ENCODE measurements at places on chromosomes 6 and 20. TPM values are rescaled to one million over a fixed set of nuclear protein-coding genes. Genes with fewer than 3 reads are reported as not detected.

Gene SLC52A3
- not detected for total RNA-seq

- no peak for DNase-seq
Measured at GRCh38 chr6:169839029-169839481, 87.6 kb downstream of the ERMARD start.

GRCh38 chr6:34990971-34991560 lies 102.0 kb downstream of the ANKS1A start:
- no peak for DNase-seq

DNA sequence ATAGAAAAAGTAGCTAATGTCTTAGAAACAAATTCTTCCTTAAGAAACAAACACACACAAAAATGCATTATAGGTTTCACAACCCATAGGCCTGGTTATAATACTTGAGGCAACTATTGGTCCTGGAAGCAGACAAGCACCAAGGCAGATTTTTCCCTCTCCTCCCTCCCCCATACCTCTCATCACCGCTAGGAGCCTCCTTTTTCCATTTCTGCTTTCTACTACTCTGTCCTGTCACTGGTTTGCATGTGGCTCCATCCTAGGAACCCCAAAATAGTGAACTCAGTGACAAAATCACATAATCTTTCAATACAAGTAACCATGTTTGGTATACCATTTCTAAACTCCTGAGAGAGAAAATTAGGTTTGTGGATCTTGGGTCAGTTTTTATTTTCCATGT lies 66.1 kb downstream of the HMGCLL1 start:
- no peak for DNase-seq

GRCh38 chr6:146859795-146860495 lies 261.2 kb downstream of the ADGB start:
- no peak for DNase-seq

DNA sequence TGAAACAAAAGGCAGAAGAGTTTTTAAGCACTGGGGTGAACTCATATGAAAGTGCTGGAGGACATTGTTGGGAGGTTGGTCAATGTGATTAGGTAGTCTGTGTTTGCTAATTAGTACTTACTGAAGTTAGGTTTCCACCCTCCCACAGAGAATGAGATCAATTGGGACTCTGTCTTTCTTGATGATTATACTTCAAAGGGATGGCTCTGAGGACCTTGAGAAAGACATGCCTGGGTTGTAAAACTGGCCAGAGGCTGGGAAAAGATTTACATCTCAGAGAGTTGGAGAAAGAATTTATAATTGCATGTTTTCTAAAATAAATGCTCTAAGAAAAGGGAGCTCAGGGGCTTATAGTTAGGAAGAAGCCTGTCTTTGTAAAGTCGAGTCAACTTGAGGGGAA lies 74.0 kb downstream of the CD109 start:
- DNase-seq, result no peak

Data from CD4-positive, alpha-beta memory T cell (primary cell).